ENCODE measurements at places on chromosomes 6 and 20.

DNA sequence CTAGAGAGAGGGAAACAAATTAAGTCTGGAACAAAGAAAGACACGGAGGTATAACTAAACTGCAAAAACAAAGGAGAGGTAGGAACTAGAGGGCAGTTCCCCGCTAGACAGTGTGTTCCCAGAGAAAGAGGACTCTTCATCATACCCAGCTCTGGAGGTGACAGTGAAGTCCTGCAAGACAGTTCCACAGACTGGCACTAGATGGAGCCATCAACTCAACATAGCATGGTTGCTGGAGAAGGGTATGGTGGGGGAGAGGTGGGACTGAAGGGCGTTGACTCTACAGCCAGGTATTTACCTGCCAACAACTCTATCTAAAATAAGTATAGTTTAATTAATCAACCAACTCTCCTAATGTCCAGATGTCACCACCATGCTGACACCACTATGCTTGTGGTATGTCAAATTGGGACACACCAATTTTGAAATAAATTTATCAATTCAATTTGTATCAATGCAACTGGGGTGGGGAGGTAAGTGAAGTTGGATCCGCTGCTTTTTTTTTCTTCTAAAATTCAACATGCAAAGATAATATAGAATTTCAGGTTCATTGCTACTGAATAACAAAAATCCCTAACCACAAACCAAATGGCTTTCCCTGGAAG, 9.7 kb downstream of the BACH2 start:
- no peak for DNase-seq

DNA sequence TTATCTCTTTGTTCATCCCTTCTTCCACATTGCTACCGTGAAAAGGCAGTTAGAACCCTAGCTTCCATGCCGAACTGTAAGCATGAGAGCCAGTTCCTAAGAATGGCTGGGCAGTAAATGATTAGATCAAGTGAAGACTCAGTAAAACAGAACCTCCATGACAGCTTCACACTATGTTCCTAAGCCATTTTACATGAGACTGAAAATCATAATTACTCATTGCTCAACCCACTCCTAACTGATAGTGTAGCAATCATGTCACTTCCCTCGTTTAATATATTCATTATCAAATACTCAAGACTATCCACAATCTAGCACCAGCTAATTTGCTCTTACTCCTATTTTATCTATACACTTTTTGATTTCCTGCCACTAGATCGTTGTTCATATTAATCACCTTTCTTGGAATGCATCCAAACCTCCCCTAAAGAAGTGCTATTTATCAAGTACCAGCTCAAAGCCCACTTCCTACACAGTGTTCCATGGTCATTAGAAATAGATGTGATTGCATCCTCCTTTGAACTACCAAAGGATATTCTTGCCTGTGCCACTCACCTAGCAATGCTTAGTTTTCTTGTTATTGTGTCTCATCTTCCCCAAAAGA, 6.0 kb downstream of the TMEM30A start:
- no peak for DNase-seq

GRCh38 chr6:29509711-29510110, 22.0 kb upstream of the MAS1L start:
- no peak for DNase-seq

DNA sequence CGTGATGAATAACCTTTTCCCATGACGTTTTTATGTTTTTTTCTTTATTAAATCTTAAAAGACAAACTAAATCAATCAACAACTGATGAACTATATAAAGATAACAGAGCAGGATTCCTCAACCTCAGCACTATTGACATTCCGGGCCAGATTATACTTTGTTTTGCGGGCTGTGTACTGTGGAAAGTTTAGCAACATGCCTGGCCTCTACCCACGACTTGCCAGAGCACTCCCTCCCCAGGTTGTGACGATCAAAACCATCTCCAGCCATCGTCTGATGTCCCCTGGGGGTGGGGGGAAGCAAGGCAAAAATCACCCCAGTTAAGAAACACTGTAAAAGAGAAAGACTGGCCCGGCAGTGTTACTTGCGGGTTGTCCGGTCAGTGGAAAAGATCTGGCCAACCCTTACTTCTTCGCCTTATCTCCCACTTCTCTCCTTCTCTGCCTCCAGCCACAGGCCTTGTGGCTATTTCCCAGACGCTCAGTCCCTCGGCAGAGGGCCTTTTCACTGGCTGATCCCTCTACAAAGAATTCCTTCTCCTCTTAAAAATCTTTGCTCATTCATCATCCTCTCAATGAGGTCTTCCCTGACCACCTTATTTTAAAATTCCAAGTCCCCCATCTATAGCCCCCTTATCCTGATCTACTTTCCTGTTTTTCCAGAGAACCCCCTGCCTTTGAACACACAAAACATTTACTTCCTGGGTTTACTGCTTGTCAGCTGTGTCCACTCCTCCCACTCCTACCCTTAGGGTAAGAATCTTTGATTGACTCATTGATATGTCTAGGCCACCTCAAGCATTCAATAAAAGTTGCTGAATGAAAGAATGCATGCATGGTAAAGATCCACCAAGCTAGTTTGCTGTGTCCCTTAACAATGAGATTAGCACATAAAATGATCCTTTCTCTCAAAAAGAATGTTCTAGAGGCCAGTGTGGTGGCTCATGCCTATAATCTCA, 14.7 kb upstream of the RAB22A start:
- DNase-seq, result no peak

GRCh38 chr20:61135968-61136367, 116.1 kb upstream of the CDH4 start:
- no peak for DNase-seq

DNA sequence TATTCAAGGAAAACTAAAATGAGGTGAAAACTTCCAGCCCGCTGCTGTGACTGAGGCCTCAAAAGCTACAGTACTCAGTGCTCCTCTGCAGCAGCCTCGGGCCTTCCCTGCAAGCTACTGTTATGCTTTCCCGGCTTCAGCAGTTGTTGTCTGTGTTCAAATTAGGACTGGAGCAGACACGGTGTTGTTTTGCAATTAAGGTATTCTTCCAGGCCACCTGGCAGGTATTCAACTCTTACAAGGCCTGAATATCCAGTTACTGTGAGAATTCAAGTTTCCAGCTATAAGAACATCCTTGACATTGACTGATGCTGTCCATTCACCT, 10.7 kb downstream of the TXNDC5 start:
- no peak for DNase-seq

GRCh38 chr6:110366256-110366655, 8.1 kb upstream of the METTL24 start:
- DNase-seq, result no peak

GRCh38 chr6:104973404-104973803, 16.5 kb downstream of the LIN28B start:
- no peak for DNase-seq

DNA sequence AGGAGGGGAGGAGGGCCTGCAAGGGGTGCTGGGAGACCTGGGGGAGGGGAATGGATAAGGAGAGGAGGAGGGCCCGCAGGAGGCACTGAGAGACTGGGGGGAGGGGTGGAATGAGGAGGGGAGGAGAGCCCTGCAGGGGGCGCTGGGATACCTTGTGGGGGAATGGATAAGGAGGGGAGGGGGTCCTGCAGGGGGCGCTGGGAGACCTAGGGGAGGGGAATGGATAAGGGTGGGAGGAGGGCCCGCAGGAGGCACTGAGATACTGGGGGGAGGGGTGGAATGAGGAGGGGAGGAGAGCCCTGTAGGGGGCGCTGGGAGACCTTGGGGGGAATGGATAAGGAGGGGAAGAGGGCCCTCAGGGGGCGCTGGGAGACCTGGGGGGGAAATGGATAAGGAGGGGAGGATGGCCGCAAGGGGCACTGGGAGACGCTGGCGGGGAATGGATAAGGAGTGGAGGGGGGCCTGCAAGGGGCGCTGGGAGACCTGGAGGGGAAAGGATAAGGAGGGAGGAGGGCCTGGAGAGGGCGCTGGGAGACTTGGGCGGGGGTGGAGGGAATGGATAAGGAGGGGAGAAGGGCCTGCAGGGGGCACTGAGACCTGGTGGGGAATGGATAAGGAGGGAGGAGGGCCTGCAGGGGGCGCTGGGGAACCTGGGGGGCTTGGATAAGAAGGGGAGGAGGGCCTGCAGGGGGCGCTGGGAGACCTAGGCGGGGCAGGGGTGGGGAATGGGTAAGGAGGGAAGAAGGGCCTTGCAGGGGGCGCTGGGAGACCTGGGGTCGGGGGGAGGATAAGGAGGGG, 1.3 kb upstream of the CTCFL start:
- DNase-seq, result no peak

GRCh38 chr6:170145272-170145592, 145.6 kb downstream of the DLL1 start:
- no peak for DNase-seq

- no peak for DNase-seq
Observed at GRCh38 chr6:130765181-130765727, 62.0 kb upstream of the SMLR1 start.

DNA sequence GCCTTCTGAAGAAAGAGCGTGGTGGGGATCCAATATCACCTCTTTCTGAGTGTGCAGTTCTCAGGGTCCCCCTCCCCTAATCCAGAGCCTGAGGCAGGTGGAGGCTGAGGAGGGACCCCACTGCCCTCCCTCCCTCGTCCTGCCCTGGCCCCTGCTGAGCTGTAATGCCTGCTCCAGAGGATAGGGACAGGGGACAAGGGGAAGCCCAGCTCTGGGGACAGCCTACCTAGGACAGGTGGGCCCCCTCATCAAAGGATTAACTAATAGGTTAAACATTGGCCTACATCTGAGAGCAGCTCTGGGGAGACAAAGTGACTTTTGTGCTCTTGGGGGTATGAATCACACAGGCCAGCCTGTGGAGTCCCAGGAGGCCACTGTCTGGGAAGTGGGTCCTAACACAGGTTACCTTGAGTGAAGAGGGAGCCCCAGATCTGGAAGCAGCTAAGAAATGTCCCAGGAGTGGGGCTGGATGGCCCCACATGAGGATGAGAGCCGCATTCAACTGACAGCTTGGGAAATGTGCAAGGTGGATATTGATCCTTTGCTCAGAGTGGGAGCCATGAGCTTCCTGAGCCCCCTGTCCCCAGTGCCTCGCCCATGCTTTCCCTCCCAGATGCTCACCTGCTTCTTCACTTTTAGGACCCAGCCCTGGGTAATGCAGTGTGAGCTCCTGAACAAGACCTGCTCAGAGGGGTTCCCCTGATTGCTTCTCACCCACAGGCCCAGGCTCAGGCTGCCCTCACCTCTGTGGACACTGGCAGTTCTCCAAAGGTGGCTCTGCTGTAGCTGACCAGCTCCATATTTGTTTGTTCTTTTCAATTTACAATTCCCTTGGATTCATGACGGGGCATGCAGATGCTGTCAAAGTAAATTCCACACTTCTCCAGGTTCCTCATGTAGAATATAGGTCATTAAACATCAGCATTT, 17.8 kb upstream of the CST9L start:
- DNase-seq, result no peak
